Endothelial cell of umbilical vein (primary cell): ENCODE measurements at places on chromosomes 16 and 17. TPM values are rescaled to one million over a fixed set of nuclear protein-coding genes. Genes with fewer than 3 reads are reported as not detected.

- H3K27me3 ChIP-seq, result no peaks in the 10 kb centered on the region
- DNase-seq, result no peak
- peaks cover 19% of the 10 kb centered on the region for H3K4me1 ChIP-seq
- H3K4me3 ChIP-seq, result no peak overlapping the region
- no peaks in the 10 kb centered on the region for H3K36me3 ChIP-seq
These were observed 44.8 kb upstream of the NLRP1 start for GRCh38 chr17:5629128-5629527.

GRCh38 chr17:44559634-44560554 is 2.6 kb downstream of the FZD2 start:
- no peak overlapping the region for H3K4me3 ChIP-seq
- peaks cover 40% of the 10 kb centered on the region for H3K27me3 ChIP-seq
- no peak overlapping the region for H3K27ac ChIP-seq
- no peak for DNase-seq

Gene RFFL
- 6.6 and 7.0 TPM in 2 replicates for polyA plus RNA-seq

Gene DHRS7C
- polyA plus RNA-seq, result not detected in 2 replicates

Gene TNFSF13
- 3.6 and 4.3 TPM in 2 replicates for polyA plus RNA-seq

- H3K27ac ChIP-seq, result peak overlapping the region; percentile 19
- H3K4me3 ChIP-seq, result no peak overlapping the region
- DNase-seq, result peak; percentile 65
- no peaks in the 10 kb centered on the region for H3K27me3 ChIP-seq
- H3K4me1 ChIP-seq, result peaks cover 32% of the 10 kb centered on the region
- H3K36me3 ChIP-seq, result no peaks in the 10 kb centered on the region
These were observed 104.9 kb downstream of the ADCY9 start for GRCh38 chr16:4011225-4011939.

- H3K4me1 ChIP-seq, result no peaks in the 10 kb centered on the region
- no peaks in the 10 kb centered on the region for H3K27me3 ChIP-seq
- H3K27ac ChIP-seq, result no peak overlapping the region
- DNase-seq, result no peak
These were observed 39.3 kb downstream of the TNFRSF13B start for GRCh38 chr17:16932611-16933010.

GRCh38 chr17:80474231-80474960 is 2.0 kb downstream of the NPTX1 start:
- no peak overlapping the region for H3K4me3 ChIP-seq
- H3K27me3 ChIP-seq, result peaks cover 61% of the 10 kb centered on the region
- peak; percentile 27 for DNase-seq
- no peak overlapping the region for H3K27ac ChIP-seq
- no peaks in the 10 kb centered on the region for H3K4me1 ChIP-seq
- no peaks in the 10 kb centered on the region for H3K36me3 ChIP-seq

Gene CLDN9
- 0.06 TPM in 1 of 2 replicates, not detected in the other for polyA plus RNA-seq

DNA sequence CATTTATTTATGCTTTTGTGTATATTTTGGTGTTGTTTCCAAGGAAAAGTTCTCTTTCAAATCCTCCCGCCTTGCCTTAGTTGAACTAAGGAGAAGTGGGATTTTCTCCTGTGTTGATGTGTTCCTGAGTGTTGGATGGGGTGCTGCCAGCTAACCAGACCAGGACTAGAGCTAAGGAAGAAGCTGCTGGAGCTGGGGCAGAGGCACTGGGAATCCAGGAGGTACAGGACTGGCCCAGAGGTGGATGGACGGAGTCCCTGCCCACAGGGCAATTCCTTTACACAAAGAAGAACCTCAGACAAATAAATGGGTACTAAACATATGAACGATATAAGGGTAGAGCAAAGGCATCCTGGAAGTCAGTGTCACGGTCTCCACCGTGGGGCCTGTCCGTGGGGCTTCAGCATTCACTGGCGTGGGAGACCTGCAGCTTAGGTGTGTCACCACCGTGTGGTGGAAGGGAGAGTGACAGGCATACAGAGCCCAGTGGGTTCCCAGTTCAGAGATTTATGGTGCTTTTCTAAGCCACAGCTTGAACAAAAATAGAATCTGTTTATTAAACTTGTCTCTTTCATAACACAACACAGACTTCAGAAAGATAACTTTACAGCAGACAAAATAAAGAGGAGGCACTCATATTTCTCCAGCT is 270.7 kb downstream of the NTN1 start:
- H3K4me1 ChIP-seq, result no peaks in the 10 kb centered on the region
- no peaks in the 10 kb centered on the region for H3K36me3 ChIP-seq
- DNase-seq, result peak; percentile 41
- H3K4me3 ChIP-seq, result no peak overlapping the region
- no peak overlapping the region for H3K27ac ChIP-seq

- H3K27ac ChIP-seq, result no peak overlapping the region
- no peaks in the 10 kb centered on the region for H3K27me3 ChIP-seq
- no peak overlapping the region for H3K4me3 ChIP-seq
- no peak for DNase-seq
These were observed 35.4 kb upstream of the PABPN1L start for GRCh38 chr16:88901718-88902337.

Gene TMC5
- polyA plus RNA-seq, result not detected in 2 replicates

- peaks cover 20% of the 10 kb centered on the region for H3K4me1 ChIP-seq
- no peak overlapping the region for H3K4me3 ChIP-seq
These were observed 310.5 kb upstream of the GOT2 start for GRCh38 chr16:59044616-59045015.

GRCh38 chr16:69188716-69189115 is 1.8 kb downstream of the SNTB2 start:
- no peaks in the 10 kb centered on the region for H3K36me3 ChIP-seq
- peak overlapping the region; percentile 93 for H3K4me3 ChIP-seq
- peak; percentile 54 for DNase-seq
- H3K27ac ChIP-seq, result peak overlapping the region; percentile 17
- no peaks in the 10 kb centered on the region for H3K27me3 ChIP-seq
- peaks cover 34% of the 10 kb centered on the region for H3K4me1 ChIP-seq

DNA sequence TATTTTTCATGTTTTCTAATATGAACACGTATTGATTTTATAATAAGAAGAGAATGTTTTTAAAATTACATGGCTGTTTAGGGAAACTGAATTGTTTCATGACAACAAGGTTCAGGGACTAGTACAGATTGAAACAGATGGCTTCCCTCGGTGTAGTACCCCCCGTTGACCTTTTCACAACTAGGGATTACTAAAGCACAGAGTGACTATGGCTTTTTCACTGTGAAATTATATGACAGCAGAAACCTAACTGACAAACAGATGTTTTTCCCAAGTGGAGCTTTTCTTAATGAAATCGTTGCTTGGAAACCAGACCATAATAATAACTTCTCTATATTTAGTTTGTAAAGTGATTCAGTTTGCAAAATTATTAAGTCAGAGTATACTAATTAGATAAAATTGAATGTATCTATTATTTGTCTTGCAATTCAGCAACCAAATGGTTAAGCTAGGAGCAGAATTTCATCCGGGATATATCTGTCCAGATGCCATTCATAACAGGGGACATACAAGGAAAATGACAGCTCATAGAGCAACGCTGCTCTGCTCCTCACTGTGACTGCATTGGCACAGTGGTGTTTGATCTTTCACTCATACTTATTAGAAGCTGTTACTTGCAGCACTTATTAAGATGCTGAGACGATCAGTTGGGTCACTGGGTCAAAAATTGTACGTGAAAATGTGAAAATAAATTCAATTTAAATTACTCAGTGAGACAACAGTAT is 111.7 kb downstream of the TANGO6 start:
- no peak for DNase-seq
- H3K4me3 ChIP-seq, result no peak overlapping the region
- H3K4me1 ChIP-seq, result peaks cover 10% of the 10 kb centered on the region
- no peak overlapping the region for H3K27ac ChIP-seq
- H3K27me3 ChIP-seq, result no peaks in the 10 kb centered on the region

- no peaks in the 10 kb centered on the region for H3K36me3 ChIP-seq
- H3K27me3 ChIP-seq, result no peaks in the 10 kb centered on the region
- H3K4me1 ChIP-seq, result peaks cover 30% of the 10 kb centered on the region
- no peak overlapping the region for H3K4me3 ChIP-seq
These were observed 25.2 kb upstream of the PRKCA start for GRCh38 chr17:66277191-66277590.

Gene ZNF771
- polyA plus RNA-seq, result 16.8 and 28.8 TPM in 2 replicates

Gene MT2A
- 260 and 276 TPM in 2 replicates for polyA plus RNA-seq

- DNase-seq, result no peak
- H3K27ac ChIP-seq, result no peak overlapping the region
- H3K36me3 ChIP-seq, result no peaks in the 10 kb centered on the region
- H3K4me3 ChIP-seq, result no peak overlapping the region
- H3K27me3 ChIP-seq, result no peaks in the 10 kb centered on the region
These were observed 19.8 kb upstream of the CMIP start for GRCh38 chr16:81424771-81425170.

Gene PRSS33
- polyA plus RNA-seq, result not detected in 2 replicates

- no peaks in the 10 kb centered on the region for H3K27me3 ChIP-seq
- no peaks in the 10 kb centered on the region for H3K4me1 ChIP-seq
- no peak overlapping the region for H3K27ac ChIP-seq
- H3K36me3 ChIP-seq, result peaks cover 24% of the 10 kb centered on the region
- DNase-seq, result no peak
These were observed 20.9 kb upstream of the IL17C start for GRCh38 chr16:88617268-88618031.

DNA sequence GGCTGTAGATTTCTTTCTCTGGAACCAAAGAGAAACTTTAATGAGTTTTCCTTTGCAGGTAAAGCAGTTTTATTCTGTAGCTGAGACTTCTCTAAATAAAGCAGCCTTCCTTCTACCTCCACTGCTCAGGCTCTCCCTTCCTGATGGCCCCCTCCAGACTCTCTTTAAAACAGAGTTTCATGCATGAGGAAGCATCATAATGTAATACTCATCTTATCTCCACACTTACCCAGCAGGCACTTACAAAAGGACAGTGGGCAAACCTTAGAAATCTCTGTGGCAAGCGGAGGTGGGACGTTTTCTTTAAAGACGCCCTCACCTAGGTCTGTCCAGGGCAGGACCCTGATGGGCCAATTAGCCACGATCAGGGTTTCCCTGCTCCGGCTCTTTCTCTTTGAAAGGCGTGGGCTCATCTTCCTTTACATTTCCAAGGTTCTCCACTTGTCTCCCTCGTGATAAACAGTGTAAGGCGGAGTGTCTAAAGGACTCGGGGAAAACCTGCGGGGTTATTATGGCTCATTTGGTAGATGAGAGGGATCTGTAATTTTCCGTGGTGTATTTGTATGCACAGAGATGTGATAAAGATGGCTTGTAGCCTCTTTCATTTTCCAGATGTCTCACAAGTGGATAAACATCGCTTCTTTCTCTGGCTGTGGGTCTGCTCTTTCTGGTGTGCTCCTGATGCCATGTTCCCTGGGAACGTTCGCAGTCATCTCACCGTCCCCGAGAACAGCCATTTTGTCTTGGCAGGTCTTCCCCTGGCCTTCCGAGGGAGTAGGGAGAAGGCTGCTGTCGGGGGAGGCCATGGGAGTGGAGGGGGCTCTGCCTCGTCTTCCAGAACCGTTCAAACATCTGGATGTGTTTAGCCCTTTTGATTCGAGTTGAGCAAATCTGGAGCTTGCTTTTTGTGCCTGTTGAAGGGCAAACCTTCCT is 239.0 kb downstream of the CCDC182 start:
- H3K4me3 ChIP-seq, result no peak overlapping the region
- no peak for DNase-seq
- H3K36me3 ChIP-seq, result no peaks in the 10 kb centered on the region
- H3K27me3 ChIP-seq, result no peaks in the 10 kb centered on the region
- H3K27ac ChIP-seq, result no peak overlapping the region

- H3K27me3 ChIP-seq, result no peaks in the 10 kb centered on the region
- no peaks in the 10 kb centered on the region for H3K4me1 ChIP-seq
- DNase-seq, result no peak
- H3K36me3 ChIP-seq, result no peaks in the 10 kb centered on the region
- H3K27ac ChIP-seq, result no peak overlapping the region
These were observed 5.1 kb downstream of the KRT17 start for GRCh38 chr17:41619036-41619926.

Gene TEKT5
- polyA plus RNA-seq, result 0.16 TPM in 1 of 2 replicates, not detected in the other

- no peaks in the 10 kb centered on the region for H3K4me1 ChIP-seq
- DNase-seq, result no peak
- H3K27ac ChIP-seq, result no peak overlapping the region
- no peaks in the 10 kb centered on the region for H3K36me3 ChIP-seq
- H3K27me3 ChIP-seq, result peaks cover 4% of the 10 kb centered on the region
These were observed 127.2 kb downstream of the AXIN2 start for GRCh38 chr17:65434251-65434650.

- H3K27me3 ChIP-seq, result no peaks in the 10 kb centered on the region
- no peaks in the 10 kb centered on the region for H3K36me3 ChIP-seq
- H3K4me1 ChIP-seq, result no peaks in the 10 kb centered on the region
- H3K27ac ChIP-seq, result no peak overlapping the region
- no peak for DNase-seq
These were observed 7.9 kb downstream of the TSNAXIP1 start for GRCh38 chr16:67814567-67814966.

DNA sequence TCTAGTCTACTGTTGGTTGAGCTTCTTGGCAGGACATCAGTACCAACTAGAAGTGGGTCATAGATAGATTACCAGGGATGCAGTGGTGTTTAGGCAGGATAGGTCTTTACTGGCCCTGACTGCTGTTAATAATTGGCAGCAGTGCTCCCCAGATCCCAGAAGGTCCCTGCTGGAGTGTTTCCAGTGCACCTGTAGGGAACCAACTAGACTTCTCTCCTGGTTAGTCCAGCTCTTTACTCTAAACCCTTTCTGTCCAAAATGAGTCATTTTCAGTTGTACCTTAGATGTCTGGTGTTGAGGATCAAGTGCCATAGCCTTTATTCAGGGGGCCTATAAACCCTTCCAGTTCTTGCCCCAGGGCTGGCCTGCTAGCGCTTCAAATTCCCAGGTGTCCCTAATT is 8.7 kb downstream of the POLR2C start:
- H3K27me3 ChIP-seq, result no peaks in the 10 kb centered on the region
- peaks cover 13% of the 10 kb centered on the region for H3K36me3 ChIP-seq
- H3K4me3 ChIP-seq, result no peak overlapping the region

Gene GFAP
- 0.07 and 0.16 TPM in 2 replicates for polyA plus RNA-seq

GRCh38 chr17:12673788-12674187 is 8.1 kb downstream of the MYOCD start:
- no peak for DNase-seq
- no peak overlapping the region for H3K4me3 ChIP-seq
- no peaks in the 10 kb centered on the region for H3K36me3 ChIP-seq
- H3K27me3 ChIP-seq, result no peaks in the 10 kb centered on the region
- H3K4me1 ChIP-seq, result no peaks in the 10 kb centered on the region
- H3K27ac ChIP-seq, result no peak overlapping the region

GRCh38 chr16:29893553-29893952 is 5.8 kb downstream of the SEZ6L2 start:
- peaks cover 7% of the 10 kb centered on the region for H3K27me3 ChIP-seq
- no peak overlapping the region for H3K27ac ChIP-seq
- H3K4me3 ChIP-seq, result no peak overlapping the region
- H3K36me3 ChIP-seq, result no peaks in the 10 kb centered on the region

DNA sequence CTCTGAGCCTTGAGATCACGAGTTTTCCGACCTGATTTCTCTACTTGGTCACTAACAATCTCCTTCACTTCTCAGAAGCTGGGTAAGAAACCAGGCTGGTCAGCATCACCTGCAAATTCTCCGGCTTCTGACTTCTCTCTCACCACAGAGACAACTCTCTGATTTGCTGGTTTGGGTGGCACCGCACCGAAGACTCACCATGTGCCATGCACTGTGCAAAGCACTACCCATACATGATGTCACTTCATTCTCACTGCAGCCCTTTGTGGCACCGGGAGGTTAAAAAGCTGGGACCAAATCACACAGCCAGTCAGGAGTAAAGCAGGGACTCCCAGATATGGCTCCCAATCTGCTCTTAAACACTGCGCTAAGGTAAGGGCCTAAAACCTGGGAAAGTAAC is 647 bp downstream of the VAC14 start:
- peak overlapping the region; percentile 49 for H3K27ac ChIP-seq
- H3K4me1 ChIP-seq, result peaks cover 16% of the 10 kb centered on the region
- H3K36me3 ChIP-seq, result no peaks in the 10 kb centered on the region
- no peaks in the 10 kb centered on the region for H3K27me3 ChIP-seq
- no peak for DNase-seq

Gene CDT1
- 15.6 and 19.3 TPM in 2 replicates for polyA plus RNA-seq
